ENCODE measurements at places on chromosomes 2 and 18.

GRCh38 chr2:217249121-217250012, 389.5 kb upstream of the TNP1 start:
- DNase-seq: no peak

DNA sequence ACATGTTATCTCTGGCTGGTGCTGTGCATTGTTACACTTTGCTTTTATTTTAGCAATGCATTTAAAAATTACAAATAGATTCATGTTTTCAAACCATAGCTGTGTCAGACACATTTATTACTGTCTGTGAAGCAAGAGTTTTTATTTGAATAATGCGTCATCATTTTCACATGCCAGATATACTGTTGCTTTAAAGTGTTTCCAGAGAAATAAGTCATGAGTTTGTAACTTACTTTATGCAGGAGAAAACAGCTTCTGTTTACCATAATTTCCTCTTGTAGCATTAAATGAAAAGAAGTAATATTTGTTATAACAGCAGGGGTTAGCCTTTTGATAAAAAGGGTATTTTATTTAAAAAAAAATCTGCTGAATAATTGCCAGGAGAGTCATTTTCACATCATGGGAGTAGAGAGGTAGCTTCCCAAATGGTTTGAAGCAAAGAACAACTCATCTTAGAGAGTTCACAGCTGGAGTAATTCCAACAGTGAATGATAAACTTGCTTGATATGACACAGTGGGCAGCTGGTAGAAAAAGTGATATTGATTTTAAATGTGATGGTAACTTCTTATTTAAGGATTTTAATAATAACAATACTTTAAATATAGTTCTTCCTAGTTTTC, 1274.5 kb upstream of the CRIM1 start:
- no peak for DNase-seq

- no peak for DNase-seq
Observed at GRCh38 chr18:79948719-79949411, 2.6 kb downstream of the SLC66A2 start.

DNA sequence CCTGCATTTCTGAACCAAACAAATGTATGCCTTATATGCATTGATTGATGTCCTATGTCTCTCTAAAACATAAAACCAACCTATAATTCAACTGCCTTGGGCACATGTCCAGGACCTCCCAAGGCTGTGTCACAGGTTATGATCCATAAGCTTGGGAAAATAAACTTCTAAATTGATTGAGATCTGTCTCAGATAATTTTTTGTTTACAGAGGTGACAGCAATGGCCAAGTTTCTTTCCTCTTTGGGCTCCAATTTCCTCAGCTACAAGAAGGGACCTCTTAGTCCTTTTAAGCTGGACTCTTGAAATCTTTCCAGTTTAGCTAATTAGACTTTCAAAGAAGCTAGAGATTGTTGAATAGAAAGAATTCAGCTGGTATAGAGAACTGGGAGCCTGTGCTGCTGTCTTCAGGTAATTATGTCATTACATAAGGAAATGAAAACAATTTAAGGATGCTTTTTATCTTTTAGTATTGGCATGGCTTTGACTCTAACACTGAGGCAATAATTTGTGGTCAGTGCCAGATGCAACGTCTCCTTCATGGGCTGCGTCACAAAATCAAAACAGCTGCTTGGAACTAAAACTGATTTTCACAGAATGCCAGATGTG, 412.1 kb upstream of the TRIB2 start:
- no peak for DNase-seq

GRCh38 chr2:36805635-36806224, 109.2 kb downstream of the VIT start:
- no peak for DNase-seq

DNA sequence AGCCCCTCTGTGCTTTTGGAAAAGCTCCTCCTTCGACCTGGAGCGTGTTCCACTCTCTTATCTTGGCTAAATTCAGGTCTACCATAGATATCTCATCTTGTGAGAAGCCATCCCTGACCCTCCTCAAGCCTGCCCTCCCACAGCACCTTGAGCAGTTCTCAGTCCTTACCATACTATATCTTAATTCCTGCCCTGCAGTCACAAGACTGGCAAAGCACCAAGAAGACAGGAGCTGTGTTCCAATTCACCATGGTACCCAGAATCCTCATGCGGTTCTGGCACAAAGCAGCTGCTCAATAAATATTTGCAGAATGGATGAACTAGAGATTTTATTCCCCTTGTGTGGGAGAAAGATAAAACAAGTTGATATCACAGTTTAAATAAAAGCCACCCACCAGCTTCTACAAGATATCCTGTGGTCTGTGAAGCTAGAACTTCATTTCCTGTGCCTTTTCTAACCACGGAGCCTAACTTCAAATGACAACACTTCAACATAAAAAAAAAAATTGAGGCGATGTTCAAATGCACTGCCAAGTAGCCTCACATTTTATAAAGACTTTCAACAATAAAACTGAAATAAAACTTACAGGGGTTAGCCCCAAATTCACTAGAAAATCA, 19.5 kb downstream of the MARCHF4 start:
- DNase-seq: no peak

DNA sequence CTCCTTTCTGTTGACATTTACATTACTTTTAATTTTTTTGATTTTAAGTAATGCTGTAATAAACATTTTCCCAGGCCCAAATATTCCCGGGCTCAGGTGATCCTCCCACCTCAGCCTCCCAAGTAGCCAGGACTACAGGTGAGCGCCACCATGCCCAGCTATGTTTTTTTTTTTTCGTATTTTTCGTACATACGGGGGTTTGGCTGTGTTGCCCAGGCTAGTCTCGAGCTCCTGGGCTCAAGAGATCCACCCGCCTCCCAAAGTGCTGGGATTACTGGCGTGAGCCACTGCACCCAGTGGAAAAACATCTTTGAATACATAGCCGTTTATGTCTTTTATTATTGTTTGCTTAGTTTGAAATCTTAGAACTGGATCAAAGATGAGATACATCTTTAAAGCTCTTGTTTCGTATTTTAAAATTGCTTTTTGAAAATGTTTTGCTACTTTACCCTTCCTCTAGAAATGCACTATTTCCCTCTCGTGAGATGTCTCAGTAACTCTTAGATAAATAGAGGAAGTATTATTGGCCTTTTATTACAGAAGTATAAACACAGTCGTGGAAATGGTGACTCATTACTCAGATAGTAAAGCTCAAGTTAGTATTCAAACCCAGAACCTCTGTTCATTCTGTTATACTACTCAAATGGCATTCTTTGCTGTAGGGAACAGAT, 2.4 kb downstream of the SMCHD1 start:
- no peak for DNase-seq

- no peak for DNase-seq
Observed at GRCh38 chr18:65955747-65956146, 204.9 kb downstream of the CDH7 start.

DNA sequence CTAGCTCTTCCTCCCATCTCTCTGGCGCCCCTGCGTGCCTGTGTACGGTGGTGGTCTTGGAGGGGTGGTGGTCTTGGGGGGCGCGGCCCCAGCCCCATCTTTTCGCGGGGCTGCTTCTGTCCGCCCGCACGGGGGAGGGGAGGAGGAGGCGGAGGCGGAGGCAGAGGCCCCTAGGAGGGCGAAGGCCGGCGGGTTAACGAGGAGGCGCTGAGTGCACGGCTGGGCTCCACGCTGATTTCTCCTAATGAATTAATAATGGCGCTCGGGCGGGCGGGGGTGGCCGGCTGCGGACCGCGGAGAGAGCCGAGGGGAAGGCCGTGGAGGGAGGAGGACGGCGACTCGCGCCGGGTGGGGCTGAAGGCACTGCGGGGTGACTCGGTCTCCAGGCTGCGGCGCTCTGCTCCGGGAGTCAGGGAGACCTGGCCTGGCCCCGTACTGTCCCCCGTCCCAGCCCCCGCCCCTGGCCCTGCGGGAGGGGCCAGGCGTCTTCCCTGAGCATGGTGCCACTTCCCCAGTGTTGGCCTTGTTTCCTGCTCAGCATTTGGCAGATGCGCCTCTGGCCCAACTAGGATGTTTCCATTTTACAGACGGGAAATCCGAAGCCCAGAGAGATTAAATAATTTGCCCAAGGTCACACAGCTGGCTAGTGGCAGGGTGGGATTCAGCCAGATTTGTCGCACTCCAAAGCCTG, 6.0 kb downstream of the GAREM2 start:
- DNase-seq: no peak

DNA sequence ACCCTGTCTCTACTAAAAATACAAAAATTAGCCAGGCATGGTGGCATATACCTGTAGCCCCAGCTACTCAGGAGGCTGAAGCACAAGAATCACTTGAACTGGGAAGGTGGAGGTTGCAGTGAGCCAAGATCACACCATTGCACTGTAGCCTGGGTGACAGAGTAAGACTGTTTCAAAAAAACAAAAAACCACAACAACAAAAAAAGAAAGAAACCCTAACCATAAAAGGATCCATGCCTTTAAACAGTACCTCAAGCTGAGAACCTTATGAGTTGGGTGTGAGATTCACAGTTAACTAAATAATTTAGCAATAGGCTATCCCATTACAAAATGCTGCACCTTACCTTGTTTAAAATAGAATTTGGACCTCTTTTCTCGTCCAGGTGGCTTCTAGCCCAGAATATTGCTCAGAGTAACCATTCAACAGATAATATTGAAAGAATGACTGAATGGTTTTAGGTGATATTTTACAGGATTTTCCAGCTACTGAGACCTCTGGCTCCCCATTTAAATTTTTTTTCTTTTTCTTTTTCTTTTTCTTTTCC, 6.4 kb downstream of the DPYSL5 start:
- DNase-seq: no peak

DNA sequence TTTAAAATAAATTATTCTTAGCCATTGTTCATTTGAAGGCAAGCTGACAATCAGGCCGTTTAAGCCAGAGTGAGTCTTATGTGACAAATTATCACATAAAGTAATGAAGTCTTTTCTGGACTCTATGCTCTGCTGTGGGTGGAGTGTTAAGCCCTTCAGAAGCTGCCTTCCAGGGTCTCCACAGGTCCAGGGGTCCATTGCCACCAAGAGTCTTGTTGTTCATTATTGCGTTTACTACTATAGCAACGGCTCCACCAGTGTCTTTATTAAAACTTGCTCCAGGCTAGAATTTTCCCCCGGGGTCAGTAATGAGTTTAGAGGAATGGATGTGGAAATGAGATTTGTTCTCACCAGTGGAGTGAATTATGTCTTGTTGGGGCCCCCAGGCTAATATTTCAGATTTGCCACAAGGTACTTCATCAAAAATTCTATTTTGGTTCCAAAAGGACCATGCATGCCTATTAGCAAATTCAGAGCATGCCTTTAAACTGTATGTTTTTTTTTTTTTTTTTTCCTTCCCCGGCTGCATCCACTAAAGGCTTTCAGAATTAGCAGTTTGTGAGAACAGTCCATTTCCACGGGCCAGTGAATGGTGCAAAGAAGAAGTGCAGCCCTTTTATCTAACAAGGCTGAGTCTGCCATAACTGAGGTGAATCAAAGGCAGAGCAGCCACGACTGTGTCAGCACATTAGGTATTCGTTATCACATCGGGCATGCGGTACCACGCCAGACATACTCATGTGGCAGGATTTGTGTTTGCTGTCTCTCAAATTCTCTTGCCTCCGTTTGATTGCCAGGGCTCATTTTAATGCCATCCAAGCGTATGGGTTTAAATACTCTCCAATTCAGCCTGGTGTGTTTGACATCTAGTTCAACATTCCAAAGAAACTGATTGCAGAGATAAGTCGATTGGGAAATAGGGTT, 26.2 kb upstream of the LRRTM1 start:
- DNase-seq: no peak

GRCh38 chr2:102040229-102040628, 48.5 kb downstream of the IL1R2 start:
- no peak for DNase-seq

GRCh38 chr2:3608373-3609278, 13.7 kb downstream of the COLEC11 start:
- no peak for DNase-seq

DNA sequence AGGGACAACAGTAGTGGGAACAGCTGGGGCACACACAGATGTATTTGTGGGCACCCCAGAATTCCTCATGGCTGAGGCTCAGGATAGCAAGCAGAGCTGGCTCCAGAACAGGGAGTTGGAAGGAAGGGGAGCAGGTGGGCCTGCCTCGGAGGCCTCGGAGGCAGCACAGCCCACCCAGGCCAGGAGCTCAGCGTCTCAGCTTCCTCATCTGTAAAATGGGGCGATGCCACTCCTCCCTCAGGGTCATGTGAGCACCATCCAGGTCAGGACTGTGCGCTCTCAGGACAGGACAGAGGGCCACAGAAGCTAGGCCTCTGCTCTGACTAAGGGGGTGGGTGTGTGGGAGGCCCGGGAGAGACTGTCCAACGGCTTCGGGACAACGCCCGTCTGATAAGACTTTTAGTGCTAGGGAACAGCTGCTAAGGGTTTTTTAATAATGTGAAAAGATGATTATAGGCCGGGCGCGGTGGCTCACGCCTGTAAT, 106.2 kb downstream of the HDAC4 start:
- no peak for DNase-seq

DNA sequence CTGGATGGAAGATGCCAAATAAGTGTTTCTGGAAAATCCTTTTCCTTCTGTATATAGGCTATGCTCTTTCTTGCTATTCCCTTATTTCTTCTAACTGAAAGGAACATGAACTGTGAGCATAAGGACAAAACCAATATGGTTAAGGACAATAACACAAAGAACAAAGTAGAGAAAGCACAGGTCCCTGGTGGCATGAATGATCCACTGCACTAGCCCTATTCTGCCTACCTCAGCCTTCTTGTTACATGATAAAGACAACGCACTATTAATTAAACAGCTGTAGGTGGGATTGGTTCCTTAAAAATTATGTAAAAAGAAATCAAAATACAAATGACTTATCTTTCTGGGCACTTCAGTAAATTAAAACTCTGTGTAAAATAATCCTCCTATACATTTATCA, 1.9 kb upstream of the WDR75 start:
- DNase-seq: no peak

DNA sequence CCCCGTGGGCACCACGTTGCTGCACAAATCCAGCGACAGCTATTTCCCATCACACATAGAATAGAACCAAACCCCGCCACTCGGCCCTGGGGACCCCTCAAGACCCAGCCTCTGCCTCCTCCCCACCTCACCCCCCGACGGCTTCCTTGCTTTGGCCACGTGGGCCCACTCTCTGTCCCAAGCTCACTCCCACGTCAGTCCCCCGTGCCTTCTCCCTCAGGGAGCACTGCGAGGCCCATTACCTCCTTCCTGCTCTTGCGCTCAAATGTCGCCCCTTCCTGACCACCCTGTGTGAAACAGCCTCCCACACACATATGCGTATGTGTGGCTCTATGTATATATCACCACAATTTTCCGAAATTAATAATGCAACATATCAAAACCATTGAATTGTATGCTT, 239.7 kb downstream of the SH3BP4 start:
- DNase-seq: no peak

DNA sequence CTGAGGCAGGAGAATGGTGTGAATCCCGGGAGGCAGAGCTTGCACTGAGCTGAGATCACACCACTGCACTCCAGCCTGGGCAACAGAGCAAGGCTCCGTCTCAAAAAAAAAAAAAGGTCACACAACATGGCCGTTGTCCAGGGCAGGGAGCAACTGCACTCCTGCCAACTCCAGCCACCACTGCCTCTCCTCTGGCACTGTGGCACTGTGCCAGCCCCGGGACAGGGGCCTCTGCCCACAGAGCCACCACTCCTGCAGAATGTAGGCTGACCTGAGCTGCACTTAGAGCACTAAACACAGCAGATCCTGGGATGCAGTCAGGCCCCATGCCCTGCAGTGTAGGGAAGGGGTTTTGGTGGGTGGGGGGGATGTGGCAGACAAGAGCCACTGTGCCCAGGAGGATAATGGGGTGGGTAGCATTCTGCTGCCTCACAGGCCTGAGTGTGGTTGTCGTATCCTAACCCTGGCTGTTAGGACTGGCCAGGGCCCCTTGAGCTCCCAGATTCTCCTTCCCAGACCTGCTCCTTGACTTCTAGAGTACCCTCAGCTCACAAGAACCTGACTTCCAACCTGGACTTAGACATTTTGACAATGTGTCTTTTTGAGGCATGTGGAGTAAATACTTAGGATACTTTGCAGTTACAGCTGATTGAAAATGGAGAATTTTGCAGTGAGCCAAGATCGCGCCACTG, 69.4 kb upstream of the SH3RF3 start:
- DNase-seq: no peak

Measured in stimulated activated CD4-positive, alpha-beta T cell treated with anti-CD3 and anti-CD28 coated beads, Interleukin-1b, Interleukin-23, amount 100 ng/mL, for 1 hour (primary cell).